ENCODE measurements at places on chromosomes 12 and 14.

DNA sequence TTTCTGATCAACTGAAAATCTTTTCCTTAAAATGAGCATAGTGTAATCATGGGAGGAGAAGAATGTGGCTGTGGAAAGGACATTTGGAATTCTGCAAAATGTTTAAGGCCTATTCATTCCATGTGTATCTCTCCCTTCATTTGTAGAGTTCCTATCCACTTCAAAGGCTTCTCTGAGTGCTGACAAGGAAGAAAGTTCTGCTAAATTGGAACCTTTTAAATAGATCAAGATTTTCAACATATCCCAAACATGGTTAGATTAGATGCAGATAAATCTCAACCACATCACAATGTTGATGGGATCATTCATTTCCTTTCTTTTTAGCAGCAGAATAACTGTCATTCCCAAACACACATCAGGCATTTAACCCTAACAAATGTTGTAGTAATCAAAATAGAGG lies 28.4 kb upstream of the SIX1 start:
- DNase-seq, result no peak

DNA sequence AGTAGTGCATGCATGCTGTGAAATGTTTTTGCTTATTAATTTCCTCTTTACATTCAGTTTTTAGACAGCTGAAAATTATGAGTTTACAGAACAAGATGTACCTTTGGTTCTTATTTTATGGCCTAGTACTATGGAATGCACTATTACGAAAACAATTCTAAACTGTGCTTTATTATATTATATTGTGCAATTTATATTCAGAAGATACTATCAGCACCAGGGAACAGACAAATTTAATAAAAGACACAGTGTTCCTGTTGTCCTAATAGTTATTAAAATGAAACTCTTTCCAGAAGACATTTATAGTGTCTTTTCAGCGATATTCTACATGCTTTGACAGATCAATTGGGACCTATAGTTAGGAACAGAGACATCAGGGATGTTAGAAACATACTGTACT lies 427.3 kb downstream of the BTG1 start:
- no peak for DNase-seq

- no peak for DNase-seq
These were observed 208.6 kb downstream of the RASSF9 start for GRCh38 chr12:85627584-85627983.

DNA sequence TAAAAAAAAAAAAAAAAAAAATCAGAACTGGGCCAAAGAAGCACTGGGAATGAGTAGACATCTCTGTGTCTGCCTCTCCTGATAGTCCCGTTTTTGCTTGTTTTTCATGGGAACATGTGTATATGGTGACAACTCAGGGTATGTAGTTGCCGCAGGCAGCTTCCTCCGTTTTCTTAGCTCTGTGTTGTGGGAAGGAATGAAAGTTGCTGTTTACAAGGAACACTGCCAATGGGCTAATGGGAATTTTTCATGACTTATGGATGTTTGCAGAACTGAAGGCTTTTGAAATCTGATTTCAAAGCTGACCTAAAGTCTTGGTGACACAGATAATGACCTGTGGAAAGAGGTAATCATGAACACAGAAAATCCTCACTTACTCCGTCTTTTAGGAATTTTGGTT lies 146.4 kb upstream of the BTG1 start:
- DNase-seq, result no peak

DNA sequence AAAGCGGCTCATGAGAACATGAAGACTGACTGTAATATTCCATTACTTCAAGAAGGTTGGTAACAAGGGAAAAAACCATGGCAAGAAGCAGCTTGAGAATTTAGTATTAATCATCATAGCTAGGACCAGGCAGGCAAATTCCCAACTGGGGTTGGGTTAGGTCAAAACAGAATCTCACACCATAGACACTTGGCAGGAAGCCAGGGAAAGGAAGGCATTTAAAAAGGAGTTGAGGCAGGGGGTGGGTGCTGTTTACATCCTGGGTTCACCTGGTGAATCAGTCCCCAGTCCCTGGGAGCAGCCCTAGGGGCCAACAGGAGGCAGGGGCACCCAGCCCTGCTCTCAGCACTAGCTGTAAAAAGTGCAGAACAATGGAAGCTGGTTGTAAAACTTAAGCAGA lies 108.6 kb downstream of the EGLN3 start:
- no peak for DNase-seq

DNA sequence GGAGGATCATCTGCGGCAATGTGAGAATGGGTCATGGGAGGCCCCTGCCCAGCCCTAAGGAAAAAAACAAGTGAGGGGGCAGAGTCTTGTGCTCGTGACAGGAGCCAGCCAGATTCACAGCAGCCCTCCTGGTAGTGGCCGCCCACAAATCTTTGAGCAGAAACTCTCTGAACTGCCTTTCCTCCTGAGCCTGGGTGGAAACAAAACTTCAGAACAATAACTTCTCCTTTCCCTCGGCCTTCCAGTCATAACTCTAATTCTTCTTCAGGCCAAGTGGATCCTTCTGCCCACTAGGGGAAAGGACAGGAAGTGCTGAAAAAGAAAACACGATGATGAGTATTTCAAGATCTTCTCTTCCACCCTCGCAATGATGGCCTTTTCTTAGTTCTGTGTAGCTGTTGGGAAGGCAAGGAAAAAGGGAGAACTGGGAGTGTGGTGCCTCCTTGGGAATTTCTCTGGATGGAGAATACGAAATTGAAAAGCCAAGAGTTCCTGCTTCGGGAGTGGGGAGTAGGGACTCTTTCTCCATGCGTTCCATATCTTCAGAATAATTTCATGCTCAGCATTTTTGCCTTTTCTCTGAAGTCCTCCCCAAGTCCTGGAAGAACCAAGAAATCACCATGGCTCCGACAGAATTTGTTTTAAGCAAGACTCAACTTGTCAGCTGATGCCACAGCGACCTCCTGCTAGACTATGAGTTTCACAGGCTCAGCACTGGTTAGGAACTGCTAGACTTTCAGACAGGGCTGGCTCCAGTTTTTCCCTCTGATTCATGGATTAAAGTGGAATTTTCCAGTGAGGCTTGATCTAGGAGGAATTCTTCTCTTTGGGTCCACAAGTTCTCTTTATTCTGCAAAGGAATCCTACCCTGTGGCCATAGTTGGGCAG lies 188.9 kb downstream of the CAND1 start:
- DNase-seq, result no peak

DNA sequence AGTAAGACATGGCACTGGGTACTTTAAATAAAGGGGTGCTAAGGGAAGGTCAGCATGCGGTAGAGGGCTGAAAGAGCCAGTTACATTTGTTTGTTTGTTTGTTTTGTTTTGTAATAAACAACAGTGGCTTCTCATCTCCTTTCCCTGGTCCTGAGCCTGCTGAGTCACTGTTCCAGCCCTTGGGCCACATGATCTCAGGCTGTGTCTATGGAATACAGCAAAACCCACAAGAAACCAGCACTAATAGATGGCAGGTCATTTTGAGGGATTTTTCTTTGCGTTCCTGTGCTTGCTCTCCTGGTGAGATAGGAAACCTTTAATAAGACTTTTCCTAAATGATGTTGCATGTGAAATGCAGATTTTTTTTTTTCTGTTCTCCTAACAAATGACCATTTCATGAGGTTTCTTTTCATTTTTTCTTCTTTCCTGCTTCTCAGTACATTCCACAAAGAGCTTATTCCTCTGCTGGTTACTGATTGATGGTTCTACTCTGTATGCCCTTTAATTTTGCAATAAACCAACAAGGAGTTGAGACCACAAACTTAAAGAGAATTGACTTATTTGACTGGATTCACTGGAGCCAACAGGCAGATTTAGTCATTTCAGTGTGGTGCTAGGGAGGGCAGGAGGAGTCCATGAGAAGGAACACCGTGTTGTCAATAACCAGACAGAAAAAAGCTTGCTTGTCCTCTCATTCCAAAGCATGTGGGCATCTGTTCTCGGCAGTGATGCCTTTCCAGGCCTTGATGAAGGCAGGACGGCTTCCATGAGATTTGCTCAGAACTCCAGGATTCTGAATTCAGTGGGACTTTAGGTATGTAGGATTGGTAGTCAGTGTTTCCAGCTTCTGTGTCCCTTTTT lies 459.2 kb downstream of the RAD51B start:
- DNase-seq, result no peak

Data from stimulated activated CD4-positive, alpha-beta T cell treated with anti-CD3 and anti-CD28 coated beads, Interleukin-1b, Interleukin-23, amount 100 ng/mL, for 48 hours (primary cell).